ENCODE measurements at places on chromosomes 7 and 10.

DNA sequence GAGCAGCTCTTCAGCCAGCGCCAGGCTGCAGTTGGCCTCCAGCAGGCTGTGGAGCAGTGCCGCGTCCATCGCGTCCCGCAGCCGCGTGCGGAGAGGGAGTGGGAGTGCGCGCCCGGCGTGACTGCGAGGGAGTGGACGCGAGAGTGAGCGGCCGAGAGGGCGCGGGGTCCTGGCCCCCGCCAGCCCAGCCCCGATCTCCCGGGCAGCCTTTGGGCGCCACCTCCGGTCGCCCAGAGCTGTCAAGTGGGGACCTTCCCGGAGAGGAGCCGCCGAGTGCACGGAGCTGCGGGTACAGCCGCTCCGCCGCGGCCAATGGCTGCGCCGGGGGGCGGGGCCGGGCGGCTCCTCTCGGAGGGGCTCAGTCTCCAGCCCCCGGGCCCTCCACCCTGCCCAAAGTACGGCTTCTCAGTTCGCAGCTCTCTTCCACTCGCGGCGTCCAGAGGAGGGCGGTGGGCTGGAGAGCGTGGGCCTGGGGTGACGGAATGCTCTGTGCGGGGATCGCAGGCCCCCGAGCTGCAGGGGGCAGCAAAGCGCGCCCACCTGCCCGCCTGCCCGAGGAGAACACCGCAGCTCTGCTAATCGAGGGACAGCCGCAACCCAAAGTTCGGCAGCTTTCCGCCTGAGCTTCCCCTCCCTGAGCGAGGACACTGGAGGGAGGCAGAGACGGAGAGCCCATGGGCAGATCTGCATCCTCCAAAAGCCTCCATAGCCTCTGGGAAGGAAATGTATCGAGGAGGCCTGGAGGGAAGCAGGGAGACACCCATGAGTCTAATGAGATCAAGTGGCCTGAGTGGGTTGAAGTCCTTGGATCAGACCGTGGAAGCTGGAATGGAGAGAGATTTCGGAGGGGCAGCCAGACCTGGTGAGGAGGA is at the start of gene CRHR2:
CRHR2 (minus strand) TSS at position 245 of the 872 bp plus-strand sequence; CDS start at position 69, 176 bp downstream.
- no peak for DNase-seq

DNA sequence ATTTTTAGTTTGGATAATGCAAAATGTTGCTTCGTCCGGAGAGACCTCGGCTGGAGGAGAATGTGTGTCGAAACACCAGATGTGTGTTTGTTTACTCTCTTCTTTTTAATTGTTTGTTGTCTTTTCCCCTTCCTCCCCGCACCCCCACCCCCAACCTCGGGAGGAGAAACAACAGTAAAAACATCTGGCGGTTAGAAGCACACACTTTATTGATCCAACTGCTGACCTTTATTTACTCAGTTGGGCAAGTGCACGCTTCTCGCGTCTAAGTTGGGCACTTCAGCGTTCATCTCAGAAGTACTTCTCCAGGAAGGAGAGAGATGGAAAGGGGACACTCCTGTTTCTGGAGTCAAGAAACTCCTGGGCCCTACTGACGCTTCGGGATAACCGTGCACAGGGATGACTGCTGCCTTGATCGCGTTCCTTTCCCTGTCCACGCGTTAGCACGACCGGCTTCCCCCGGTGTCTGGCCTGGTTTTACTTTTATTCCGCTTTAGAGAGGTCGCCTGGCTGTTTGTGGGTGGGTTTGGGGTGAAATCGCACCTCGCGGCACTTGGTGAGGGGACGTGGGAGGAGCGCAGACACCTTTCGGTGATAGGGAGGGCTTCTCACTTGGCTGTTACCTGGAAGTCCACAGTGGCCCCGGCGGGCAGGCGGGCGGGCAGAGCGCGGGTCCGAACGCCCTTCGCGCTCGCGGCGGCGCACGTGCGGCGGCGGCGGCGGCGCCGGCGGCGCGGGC is 168.3 kb upstream of the PPP1R3A start:
- no peak for DNase-seq

GRCh38 chr10:61478621-61479312 is 25.6 kb upstream of the TMEM26 start:
- DNase-seq: no peak

GRCh38 chr7:18013936-18014335 is 13.7 kb downstream of the PRPS1L1 start:
- no peak for DNase-seq

GRCh38 chr10:79189853-79190435 is 121.2 kb downstream of the ZMIZ1 start:
- DNase-seq: no peak

- no peak for DNase-seq
Observed at GRCh38 chr7:147639037-147639436, 951.5 kb upstream of the C7orf33 start.

GRCh38 chr7:30974605-30975255 is 11.0 kb downstream of the GHRHR start:
- DNase-seq: peak; percentile 16

GRCh38 chr7:150370612-150371071 is 2.0 kb downstream of the REPIN1 start:
- no peak for DNase-seq

GRCh38 chr10:124289851-124290795 is 128.6 kb downstream of the OAT start:
- no peak for DNase-seq

- DNase-seq: peak; percentile 75
Observed at GRCh38 chr7:5677538-5678294, 103.7 kb downstream of the RNF216 start.

DNA sequence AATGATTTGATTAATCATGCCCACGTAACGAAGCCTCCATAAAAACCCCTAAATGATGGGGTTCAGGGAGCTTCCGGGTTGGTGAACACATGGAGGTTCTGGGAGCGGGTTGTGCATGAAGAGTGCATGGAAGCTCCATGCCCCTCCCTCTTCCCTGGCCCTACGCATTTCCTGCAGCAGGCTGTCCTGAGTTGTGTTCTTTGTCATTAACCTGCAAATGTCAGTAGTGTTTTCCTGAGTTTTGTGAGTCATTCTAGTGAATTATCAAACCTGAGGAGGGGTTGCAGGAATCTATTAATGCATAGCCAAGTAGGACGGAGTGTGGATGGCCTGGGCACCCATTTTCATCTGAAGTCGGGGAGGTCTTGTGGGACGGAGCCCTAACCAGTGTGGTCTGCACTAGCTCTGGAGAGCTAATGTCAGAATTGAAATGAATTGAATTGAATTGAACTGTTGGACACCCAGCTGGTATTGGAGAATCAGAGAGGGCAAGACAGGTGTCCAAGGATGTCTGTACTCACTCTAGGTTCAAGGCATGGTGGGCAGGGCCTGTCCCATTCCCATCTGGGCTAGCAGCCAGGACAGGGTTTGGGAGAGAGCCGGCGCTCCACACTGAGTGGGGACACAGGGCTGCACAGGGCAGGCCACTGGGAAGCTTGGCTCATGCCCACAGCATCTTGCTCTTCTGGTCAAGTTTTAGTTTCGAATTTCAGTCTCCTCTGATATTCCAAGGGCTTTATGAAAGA is 22.3 kb upstream of the ARHGAP22 start:
- DNase-seq: no peak

DNA sequence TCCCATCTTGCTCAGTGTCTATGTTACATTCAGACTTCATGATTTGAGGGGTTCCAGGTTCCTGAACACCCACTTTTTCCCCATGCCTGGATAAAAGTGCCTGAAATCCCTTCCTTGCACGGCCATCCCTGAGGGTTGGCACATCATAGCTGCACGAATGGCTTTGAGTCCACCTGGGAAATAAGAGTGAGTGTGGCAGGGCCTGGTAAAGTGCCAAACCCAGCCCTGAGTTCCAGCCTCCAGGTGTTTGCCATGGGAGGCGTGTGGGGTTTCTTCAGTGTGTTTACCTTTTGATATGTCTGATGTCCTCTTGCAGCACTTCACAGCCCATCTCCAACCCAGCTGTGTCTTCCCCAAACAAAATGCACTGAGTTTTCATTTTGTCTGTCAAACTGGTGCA is 145.7 kb downstream of the PAXIP1 start:
- no peak for DNase-seq

DNA sequence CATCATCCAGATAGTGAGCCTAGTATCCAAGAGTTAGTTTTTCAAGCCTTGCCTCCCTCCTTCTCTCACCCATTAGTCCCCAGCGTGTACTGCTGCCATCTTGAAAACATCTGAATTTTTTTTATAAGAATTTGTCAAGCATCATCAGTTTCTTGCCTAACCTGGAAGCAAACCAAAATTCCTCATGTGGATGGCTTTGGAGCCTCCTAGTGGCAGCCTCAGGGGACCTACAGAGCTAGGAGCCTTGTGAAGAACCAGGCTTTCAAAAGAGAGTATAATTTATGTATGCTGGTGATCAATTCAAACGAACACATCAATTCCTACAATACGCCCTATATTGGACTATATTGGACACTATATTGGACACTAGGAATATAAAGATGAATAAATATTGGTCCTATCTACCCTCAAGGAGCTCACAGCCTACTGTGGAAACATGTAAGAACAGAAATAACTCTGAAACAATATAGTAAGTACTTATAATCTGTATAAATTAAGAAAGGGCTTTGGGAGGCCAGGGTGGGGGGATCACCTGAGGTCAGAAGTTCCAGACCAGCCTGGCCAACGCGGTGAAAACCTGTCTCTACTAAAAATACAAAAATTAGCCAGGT is 63.4 kb downstream of the HPSE2 start:
- peak; percentile 4 for DNase-seq

DNA sequence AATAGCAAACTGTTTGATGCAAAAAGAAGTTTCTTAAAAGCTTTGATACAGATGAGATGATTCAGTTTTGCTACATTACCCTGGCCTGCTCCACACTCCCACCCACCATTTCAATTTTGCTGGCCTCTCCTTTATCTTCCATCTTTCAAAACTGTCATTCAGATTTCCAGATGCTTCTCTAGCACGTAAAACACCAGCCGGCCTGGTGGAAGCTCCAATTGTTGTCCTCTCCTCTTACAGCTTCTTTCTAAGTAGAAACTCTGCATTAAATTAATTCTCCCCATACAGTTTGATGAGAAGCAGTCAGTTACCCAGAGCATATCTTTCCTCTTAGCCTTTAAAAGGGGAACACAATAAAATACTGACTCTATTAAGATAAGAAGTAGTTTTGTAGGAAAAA is 34.3 kb upstream of the ELMO1 start:
- no peak for DNase-seq

GRCh38 chr7:46291601-46292150 is 370.6 kb upstream of the IGFBP3 start:
- DNase-seq: no peak

GRCh38 chr10:131311661-131312477 is at the start of gene TCERG1L:
Gene TCERG1L (minus strand): TSS chr10:131311721. CDS start chr10:131311635, 86 bp downstream.
- DNase-seq: no peak

DNA sequence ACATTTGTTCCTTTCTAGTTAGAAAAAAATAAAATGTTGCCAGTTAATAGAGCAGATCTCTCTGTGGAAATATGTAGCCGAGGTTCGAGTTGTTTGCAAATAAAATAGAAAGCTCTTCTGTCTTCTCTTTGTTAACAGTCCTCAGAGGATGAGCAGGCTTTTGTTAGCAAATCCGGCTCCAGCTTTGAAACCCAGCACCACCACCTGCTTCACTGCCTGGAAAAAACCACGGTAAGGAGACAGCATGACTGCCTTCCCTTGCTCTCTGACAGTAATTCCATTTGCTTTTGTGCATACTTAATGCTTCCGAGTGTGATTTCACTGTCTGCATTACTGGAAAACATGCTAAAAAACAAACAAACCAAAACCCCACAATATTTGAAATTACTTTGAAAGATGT is 115.6 kb downstream of the TSPAN12 start:
- DNase-seq: no peak

DNA sequence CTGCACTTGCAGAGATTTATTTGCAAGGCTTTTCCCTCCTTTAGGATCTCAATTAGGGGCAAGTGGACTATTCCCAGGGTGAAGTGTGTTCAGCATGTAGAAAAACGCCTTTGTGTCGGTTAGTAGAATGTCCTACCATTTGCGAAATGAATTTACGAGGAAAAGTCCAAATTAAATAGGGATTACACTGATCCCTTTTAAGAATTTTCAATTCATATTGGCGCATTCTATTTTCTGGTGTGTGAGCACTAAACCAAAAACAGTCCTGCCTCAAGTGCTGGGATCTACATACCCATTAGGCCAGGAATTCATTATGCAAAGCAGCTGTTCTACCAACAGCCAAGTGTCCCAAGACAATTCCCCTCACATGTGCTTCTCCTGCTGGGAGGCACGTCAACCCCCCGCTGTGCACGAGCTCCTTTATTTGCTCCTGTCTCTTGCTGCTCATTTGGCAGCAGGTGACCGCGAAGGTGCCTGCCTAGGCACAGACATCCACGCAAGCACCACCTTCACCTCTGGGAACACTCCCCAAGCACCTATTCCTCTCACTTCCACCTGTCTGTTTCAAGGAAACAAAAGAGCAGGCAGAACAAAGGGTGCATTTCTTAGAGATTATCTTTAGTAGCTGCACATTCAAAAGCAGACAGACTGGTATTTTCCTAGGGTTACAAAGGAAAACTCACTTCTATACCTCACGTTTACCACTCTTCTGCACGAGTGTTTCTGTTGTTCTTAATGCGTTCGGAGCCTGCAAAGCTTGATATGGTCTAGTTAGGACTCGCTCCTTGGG is 134.6 kb upstream of the FGFR2 start:
- DNase-seq: no peak

DNA sequence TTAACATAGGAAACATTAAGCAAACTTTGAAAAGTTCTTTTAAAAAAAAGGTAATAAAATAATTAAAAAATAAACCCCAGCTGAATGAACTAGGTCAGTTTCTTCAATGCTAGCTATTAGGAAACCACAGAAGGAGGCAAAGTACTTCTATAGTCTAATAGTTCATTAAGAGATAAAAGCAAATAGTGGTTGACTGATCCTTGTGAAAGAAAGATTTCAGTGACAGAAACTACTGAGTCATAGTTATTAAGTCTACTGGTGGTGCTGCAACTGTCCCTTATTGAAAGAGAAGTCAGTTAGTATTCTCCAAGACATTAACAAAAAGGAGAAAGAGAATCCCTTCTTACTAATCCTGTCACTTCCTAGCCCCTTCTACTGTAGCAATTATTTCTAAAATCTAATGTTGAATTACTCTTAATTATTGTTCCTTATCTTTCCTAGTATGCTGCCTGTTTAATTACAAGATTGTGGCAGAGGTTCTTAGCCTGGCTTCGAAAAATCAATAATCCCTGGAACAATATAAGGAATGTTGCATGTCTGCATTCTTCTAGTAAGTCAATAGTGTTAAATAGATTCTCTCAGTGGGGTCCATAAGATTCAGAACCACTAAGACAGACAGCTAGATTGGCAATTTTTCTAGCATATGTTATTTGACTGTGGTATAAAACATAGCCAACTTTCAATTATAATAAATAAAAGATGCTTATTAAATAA is 18.2 kb downstream of the TCTN3 start:
- no peak for DNase-seq

DNA sequence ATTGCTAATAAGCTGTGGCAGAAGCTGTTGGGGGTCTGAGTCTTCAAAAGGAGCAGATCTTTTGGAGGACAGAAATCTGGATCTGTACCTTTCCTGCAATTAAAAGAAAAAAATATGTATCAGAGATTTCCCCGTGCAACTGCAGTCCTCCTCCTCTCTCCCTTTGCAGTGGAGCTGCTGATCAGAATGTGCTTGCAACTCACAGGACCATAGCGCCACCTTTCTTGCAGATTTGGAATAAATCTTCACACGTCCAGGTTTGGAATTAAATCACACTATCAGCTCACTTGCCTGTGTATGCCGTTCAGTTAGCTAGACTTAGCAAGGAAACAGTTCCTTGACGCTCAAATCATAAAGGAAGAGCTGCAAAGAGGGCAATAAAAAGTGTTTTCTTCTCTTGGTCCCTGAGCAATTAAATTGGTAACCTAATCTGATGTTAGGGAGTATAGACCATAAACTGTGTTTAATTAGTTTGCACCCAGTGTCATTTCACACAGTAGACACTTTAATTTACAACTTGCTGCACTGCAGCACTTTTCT is 77.4 kb downstream of the PON1 start:
- DNase-seq: peak; percentile 48

- no peak for DNase-seq
Observed at GRCh38 chr7:167090-167855, 25.1 kb upstream of the FAM20C start.

Measured in SW 1271 (cell line).